Caco-2 (cell line): ENCODE measurements at places on chromosomes 2 and 18. TPM values are rescaled to one million over a fixed set of nuclear protein-coding genes. Genes with fewer than 3 reads are reported as not detected.

Gene SLC16A14
- 0.19 TPM in 1 of 2 replicates, not detected in the other for total RNA-seq

Gene STARD6
- not detected in 2 replicates for total RNA-seq

Gene ACMSD
- total RNA-seq, result not detected in 2 replicates

Gene L3MBTL4
- total RNA-seq, result 0.23 TPM in 1 of 2 replicates, not detected in the other

Gene STEAP3
- total RNA-seq, result 20.1 and 20.4 TPM in 2 replicates

Gene ARHGEF33
- 0.26 TPM in 1 of 2 replicates, not detected in the other for total RNA-seq

Gene MRO
- 0.21 TPM in 1 of 2 replicates, not detected in the other for total RNA-seq

Gene EVA1A
- 0.25 and 0.53 TPM in 2 replicates for total RNA-seq

DNA sequence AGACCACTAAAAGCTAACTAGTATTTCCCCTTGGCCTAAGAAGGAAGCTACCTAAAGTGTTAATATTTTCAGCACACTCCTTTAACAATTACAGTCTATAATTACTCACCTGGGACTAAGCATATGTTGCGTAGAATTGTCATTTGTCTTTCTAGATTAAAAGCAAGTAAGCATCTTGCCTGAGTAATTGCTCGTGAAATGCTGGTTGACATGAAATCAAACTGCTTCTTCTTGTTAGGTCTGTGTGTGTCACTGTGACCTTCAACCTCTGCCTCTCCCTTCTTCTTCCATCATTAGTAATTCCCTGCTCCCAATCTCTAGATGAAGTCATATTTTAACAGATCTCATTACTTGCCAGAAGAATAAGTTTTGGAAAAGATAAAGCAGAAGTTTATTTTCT, 212.2 kb downstream of the XIRP2 start:
- no peak for DNase-seq

DNA sequence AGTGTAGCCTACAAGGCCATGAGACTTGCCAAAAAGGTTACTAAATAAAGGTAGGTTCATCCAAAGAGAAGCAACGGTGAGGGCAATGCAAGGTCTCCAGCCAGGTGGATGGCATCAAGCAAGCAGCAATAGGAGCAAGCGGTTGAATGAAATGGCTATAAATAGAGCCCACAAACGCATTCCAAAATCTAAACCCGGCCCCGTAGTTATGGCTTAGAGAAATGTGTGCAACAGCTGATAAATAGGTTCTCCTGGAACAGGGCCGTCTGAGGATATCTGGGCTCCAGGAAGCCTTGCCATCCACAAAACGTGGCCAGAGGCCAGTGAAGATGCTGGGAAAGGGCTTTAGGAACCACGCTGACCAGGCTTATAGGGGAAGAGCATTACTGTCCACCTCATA, 146.1 kb upstream of the PID1 start:
- no peak for DNase-seq

DNA sequence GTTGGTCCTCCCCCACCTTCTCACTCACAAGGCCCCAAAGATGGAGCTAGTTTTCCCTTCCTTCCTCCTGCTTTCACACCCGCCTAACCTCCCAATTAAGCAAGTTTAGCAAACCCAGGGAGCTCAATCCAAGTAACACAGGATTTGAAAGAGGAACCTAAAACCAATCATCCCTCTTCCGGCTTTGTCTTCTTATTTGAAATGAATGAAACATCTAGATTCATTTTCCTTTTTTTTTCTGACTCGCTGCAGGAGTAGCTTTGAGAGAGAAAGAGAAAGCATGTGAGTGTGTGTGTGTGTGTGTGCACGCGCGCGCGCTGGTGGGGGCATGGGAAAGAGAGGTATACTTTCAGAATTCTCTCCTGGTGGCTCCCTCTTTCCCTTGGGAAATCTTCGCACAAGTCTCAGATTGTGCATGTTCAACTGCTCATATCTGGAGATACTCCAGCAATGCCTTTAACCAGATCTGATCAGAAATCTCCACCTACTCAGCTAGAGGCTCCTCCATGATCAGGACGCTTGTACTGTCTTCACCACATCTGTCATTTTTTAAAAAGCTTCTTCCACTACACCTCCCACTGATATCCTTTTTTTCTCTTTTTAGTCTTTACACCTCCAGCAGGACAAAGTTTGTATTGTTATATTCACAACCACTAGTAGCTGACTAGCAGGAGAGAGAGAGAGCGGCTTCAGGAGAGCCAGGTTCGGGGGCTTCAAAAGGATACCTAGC, 1.7 kb downstream of the SLC8A1 start:
- DNase-seq, result no peak

DNA sequence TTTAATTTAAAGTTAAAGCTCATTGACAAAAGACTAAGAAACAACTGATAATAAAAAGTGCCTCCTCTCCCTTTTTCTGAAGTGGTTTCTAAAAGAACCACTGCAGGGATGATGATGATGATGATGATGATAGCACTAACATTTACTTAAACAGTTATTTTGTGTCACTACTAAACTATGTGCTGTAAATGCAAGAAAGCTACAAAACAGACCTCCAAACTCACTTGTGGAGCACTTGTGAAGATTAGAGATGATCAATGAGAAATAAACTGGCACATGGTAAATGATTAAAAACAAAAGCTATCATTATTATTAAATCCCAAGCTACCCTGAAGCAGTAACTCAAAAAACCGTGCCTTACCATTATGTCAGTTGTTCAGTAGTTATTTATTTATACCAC, 88.7 kb downstream of the SLC8A1 start:
- no peak for DNase-seq

DNA sequence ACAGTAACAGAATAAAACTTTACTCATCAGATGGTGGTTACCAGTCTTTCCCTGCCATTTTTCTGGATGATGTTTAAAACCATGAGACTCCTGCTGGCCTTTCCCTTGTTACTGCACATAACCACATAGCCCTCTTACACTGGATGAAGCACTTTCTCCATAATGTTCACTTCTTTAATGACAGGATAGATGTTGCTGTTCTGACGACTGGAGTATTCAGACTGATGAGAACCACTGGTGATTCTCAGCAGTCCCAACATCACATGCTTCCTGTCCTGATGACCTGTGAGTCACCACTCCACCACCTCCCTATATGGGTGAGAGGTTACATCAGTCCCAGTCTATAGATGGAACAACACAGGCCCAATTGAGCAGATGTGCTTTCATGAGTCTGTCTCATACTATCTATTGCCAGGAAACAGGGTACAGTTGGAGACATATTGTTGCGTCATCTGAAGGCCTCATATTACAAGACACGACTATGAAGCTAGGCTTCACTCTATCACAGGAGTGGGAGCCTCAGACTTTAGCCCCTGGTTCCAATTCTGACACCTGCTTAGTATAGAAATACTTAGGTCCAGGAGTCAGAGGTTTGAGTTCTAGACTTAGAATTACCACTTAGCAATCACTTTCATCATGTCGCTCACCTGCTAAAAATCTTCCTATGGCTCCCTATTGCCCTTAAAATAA, 145.7 kb upstream of the KLF7 start:
- DNase-seq, result peak; percentile 11

DNA sequence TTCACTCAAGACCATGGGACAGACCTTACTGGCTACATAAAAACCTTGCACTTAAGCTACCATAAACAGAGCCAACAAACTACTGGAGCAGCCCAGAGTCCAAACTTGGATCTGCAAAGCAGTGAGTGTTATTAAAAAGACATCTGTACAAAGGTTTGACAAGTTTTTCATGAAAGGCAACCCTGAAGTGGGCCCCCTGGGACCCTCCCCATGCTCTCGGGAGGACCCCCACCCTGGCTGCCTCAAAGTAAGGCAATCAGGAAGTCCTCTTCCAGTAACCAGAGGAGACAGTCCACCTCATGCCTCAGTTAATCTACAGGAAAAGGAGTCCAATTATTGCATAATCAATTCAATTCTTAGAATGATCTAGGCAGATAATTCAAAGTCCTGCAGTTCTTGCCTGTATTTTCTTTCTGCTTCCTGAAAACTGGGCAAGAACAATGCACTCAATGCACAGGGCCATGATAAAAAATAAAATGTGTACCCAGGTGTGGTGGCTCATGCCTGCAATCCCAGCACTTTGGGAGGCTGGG, 69.7 kb downstream of the TBC1D8 start:
- no peak for DNase-seq

DNA sequence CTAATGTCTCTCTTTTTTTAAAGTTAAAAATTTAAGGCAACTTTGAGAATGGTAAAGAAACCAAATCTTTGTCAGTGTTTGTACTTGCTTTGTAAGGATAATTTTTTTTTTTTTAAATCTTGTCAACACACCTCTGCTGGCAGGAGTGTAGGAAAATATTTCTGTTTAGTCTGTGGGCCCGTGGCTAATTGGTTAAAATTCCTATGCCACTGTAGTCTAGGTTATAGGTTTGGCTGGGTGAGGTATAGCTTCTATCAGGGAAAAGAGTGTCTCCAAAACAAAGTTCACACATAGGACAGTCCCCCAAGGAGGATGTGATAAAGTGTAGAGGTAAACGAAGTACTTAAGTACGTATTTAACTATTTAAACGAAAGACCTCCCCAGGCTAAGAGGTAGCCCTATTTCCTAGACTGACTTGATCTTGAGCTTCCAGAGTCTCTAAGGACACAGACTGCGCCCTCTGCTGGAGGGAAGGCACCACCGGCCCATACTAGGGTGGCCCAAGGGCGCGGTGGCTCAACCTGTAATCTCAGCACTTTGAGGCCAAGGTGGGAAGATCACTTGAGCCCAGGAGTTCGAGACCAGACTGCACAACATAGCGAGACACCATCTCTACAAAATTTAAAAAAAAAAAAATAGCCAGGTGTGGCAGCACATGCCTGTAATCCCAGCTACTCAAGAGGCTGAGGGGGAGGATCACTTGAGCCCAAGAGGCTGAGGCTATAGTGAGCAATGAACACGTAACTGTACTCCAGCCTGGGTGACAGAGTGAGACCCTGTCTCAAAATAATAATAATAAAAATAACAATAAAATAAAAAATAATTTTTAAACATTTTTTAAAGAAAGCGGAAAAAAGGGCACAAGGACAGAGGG, 8.9 kb downstream of the TEX44 start:
- peak; percentile 83 for DNase-seq

GRCh38 chr18:54945576-54946125, 13.6 kb downstream of the CCDC68 start:
- DNase-seq, result no peak

DNA sequence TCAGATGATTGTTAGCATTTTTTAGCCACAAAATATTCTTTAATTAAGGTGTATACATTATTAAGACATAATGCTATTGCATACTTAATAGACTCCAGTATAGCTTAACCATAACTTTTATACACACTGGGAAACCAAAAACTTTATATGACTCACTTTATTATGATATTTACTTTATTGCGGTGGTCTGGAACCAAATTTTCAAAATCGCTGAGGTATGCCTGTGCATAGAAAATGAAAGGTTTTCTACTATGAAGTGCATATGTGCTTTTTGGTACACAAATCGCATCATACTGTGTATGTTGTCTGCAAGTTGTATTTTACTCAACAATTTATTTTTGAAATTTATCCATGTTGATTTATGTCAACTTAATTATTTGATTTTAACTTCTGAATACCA, 875.1 kb downstream of the SLC4A3 start:
- no peak for DNase-seq

DNA sequence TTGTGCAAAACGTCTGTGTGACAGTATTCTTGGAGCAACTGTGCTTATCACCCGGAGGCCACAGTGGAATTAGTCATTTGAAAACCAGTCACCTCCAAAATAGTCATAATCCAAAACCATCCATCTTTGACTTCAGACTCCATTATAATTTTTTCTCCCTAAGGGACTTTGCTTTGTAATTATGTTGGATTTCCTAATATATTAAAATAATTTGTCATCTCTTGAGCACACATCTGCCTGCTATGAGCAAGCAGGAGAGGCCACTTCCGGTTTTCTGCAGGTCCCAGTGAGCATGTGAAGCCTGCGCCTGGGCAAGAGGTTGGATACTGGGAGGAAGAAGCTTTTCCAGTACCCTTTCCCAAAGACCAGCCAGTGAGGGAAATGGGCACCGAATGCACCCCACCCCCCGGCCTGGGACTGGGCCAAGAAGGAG, 57.7 kb downstream of the ODC1 start:
- no peak for DNase-seq

GRCh38 chr18:68969027-68969426, 171.1 kb downstream of the CCDC102B start:
- DNase-seq, result no peak

DNA sequence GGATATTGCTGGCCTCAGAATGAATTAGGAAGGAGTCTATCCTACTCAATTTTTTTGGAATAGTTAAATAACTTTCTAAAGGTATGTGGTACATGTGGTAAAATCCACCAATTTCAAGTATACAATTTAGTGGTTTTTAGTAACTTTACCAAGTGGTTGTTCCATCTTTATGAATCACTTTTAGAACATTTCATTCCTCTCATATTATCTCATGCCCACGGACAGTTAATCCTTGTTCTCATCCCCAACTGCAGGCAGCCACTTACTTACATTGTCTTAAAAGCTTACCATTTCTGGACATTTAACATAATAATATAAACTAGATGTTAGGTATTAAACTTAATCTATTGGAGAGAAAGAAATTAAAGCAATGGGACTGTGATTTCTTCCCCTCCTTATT, 146.3 kb upstream of the ZC3H15 start:
- DNase-seq, result no peak

GRCh38 chr2:161273038-161273760, 35.0 kb upstream of the PSMD14 start:
- DNase-seq, result no peak

DNA sequence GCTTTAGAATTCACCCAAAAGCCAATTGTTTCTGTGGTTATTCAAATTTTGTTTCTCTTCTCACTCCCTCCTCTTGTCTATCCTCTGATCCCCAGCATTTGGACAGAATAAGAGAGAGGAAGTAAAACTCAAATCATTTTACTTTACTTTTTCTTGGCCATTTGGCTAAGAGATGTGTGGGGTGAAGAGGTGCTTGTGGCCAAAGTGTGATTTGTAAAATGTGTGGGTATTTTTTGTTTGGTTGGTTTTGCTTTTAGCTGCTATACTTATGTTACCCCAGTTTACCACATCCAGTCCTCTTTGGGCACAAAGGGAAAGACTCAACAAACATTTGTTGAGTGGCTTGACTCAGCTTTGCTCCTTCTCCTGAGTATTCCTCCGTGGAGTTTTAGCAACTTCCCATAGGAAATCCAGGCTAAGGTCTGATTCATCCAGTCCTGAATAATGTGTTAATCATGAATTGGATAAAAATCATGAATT, 109.1 kb upstream of the CYP1B1 start:
- DNase-seq, result no peak

GRCh38 chr2:84971510-84972206, 697 bp downstream of the KCMF1 start:
- peak; percentile 58 for DNase-seq

DNA sequence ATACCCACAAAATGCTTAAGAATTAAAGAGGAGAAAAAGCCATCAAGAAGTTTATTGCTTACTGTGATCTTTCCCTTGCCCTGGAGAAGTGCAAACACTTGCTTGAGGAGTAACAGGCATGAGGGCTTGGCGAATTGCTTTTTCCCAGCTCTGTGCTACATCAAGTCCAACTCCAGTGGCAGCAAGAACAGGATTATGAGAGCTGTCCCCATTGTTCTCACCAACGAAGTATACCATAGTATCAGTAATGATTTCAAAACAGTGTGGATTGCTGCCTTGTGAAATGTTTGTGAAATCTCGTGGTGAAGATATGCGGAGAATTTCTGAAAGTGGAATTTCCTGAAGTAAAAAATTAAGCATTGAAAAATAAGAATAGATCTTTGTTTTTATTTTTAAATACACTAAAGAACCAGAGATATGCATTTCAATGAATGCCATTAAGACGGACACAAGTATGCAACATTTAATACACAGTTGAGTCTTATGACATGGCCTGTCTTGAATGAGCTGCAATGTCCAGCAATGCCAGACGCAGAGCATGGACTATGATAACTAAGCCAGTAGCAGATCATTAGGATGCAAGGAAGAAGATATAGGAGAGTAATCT, 43.0 kb downstream of the NDUFAF7 start:
- no peak for DNase-seq
